ENCODE measurements at places on chromosomes 11 and 22.

DNA sequence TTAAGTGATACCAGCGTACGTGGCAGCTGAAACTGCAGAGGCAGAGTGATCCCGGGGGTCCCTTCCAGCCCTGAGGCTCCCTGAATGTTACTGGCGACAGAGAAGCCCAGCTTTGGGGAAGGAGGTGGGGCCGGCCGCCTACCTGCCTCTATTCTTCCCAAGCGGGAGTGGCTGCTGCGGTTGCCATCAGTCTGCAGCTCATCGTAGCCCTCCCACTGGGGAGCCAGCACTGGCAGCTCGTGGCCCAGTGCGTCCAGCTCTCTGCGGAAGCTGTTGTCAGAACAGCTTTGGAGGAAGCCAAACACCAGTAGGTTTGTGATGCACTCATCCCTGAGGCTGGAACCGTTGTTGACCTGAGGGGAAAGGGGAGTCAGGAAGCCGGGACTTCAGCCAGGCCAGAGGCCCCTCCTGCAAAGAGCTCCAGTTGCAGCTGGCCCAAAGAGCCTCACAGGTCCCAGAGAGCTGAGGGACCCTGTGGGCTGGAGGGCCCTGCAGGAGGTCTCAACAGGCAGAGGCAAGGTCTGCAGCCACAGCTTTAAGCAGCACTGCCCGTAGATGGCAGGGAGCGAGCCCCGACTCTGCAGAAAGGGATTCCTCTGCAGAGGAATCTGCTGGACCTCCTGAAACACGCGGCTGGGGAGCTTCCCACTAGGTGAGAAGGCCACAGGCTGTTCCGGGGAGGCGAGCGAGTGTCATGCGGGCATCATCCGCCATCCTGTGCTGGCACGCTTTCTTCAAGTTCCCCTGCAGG is 30.4 kb downstream of the BID start:
- no peak for DNase-seq

GRCh38 chr11:94840209-94840608 is 72.1 kb downstream of the AMOTL1 start:
- no peak for DNase-seq

DNA sequence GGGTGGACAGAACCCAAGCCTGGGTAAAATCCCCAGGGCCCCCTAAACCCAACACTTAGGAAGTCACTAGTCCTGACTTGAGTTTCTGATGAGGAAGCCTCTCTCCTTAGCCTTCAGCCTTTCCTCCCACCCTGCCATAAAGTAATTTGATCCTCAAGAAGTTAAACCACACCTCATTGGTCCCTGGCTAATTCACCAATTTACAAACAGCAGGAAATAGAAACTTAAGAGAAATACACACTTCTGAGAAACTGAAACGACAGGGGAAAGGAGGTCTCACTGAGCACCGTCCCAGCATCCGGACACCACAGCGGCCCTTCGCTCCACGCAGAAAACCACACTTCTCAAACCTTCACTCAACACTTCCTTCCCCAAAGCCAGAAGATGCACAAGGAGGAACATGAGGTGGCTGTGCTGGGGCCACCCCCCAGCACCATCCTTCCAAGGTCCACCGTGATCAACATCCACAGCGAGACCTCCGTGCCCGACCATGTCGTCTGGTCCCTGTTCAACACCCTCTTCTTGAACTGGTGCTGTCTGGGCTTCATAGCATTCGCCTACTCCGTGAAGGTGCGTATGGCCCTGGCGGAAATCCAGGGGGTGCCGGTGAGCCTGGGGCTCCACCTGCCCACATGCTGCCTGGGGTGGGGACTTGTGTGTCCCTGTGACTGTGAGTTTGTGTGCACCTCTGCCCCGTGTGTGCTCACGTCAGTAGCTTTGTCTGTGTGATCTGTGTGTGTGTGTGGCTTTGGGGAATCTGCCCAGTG is at the start of gene IFITM1:
IFITM1 (plus strand) TSS at position 254 of the 767 bp plus-strand sequence; CDS start at position 385, 131 bp downstream.
- no peak for DNase-seq

DNA sequence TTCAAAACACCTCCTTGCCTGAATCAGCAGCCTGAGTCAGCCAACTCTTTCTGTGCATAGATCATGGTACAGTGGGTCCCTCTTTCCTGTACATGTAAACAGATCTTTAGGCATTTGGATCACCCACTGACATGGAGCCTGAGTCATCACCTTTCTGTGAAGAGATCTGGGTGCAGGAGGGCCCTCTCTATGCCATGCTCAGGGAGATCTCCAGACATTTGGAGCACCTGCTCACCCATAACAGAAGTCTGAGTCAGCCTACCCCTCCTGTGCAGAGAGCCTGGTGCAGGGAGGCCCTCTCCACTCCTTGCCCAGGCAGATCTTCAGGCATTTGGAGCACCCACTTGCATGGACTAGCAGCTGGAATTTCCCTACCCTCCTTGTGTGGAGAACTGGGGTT is 56.2 kb upstream of the GLYAT start:
- no peak for DNase-seq

DNA sequence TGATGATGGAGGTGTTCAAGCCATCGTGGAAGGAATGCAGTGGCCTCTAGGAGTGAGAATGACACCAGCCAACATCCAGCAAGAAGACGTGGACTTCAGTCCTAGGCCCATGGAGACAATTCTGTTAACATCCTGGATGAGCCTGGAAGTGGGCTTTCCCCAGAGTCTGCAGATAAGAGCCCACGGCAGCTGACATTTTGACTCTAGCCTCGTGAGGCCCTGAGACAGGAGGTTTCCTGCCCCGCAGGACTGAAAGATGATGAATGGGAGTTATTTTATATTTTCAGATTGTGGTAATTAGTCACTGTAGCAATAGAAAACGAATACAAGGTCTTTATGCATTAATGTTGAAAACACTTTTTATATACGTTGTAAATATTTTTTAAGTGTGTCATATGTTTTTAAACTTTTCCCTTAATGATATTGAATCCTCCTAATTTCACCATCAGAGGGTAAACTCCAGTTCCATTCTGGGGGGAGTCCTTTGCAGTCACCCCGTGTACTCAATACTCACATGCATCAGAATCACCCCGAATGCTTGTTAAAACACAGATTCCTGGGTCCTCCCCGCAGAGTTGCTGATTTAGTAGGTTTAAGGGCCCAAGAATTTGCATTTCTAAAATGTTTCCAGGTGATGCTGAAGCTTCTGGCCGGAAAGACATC is 570 bp upstream of the TPCN2 start:
- DNase-seq: no peak

DNA sequence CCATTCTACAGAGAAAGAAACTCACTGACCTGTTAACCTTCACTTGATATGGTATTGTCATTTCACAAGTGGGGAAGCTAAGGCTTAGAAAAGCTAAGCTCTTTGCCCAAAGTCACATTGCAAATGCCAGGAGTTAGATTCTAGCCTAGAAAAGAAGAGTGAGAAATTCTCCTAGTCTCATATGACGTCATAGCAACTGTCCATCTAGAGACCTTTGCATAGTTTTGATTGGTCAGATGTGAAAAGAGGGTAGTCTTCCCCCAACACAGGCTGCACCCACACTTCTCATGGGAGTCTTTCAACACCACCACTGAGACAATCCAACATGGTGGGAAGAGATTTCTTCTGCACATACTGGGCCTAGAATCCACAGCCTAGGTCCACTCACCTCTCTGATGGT is 197.9 kb downstream of the NTM start:
- DNase-seq: no peak

- peak; percentile 91 for DNase-seq
Observed at GRCh38 chr11:59560702-59561473, 49.5 kb downstream of the OR4D9 start.

- no peak for DNase-seq
Observed at GRCh38 chr11:81647374-81647773, 1086.3 kb downstream of the FAM181B start.

- DNase-seq: peak; percentile 57
Observed at GRCh38 chr11:125591649-125592304, 875 bp upstream of the STT3A start.

GRCh38 chr11:45050111-45050510 is 96.3 kb upstream of the PRDM11 start:
- DNase-seq: no peak

DNA sequence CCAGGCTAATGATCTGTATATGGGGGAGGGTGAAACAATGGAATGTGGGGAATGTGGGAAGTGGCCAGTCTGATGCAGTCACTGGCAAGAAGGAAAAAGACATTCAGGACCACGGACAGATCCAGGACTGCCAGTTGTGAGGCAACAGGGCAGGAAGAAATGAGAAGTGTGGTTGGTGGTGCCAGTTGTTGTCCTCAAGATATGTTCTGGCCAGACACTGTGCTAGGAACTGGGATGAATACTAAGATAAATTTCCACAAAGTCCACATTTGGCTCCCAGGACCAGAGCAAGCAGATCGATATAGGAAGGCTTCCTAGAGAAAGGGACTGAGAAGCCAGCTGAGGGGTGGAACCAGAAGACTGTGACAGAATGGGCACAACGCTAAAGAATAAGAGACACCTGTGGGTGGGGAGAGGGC is 6.8 kb upstream of the TPBGL start:
- no peak for DNase-seq

- no peak for DNase-seq
Observed at GRCh38 chr11:44112091-44112821, 16.8 kb downstream of the EXT2 start.

GRCh38 chr22:43820651-43821305 is 8.7 kb upstream of the EFCAB6 start:
- DNase-seq: peak; percentile 41

GRCh38 chr11:86969258-86969657 is 14.1 kb upstream of the FZD4 start:
- no peak for DNase-seq

DNA sequence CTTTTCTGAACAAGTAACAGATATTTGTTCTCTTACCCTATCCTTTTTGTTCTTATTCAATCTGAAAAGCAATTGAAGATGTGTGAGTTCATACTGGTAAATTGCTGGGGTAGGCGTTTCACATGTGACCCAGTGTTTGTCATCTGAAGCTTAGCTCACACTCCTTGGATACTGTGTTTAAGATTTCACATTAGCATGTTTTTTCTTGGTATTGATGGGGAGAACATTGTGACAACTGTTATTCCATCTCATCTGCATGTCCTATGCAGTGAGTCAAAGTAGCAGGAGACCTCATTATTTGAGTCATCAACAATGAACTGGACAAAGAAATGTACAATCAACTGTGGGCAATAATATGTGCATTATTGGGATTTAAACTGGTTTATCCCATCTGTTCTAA is 691.6 kb upstream of the ANO5 start:
- no peak for DNase-seq

GRCh38 chr11:116360221-116360941 is 412.4 kb downstream of the BUD13 start:
- no peak for DNase-seq

GRCh38 chr11:119743006-119743405 is 14.0 kb upstream of the NECTIN1 start:
- DNase-seq: no peak

DNA sequence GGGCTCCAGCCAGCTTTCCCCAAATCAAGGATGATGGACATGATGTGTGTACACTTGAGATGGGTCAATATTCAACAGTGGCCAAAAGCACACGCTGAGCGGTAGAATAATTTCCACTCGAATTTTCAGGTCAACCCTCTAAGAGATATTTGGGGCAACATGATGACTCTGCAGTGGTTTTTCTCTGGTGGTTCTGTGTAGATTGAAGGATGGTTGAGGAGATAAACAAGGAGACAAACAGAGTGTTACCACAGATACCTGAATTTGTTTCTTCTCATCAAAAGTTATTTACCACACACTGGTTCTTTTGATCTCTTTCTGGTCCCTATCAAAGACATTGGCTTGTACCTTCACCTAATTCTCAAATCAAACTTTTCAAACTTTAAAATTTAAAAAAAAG is 242.0 kb downstream of the ETS1 start:
- no peak for DNase-seq

GRCh38 chr11:111422494-111423249 is 43.6 kb upstream of the POU2AF1 start:
- DNase-seq: peak; percentile 79

DNA sequence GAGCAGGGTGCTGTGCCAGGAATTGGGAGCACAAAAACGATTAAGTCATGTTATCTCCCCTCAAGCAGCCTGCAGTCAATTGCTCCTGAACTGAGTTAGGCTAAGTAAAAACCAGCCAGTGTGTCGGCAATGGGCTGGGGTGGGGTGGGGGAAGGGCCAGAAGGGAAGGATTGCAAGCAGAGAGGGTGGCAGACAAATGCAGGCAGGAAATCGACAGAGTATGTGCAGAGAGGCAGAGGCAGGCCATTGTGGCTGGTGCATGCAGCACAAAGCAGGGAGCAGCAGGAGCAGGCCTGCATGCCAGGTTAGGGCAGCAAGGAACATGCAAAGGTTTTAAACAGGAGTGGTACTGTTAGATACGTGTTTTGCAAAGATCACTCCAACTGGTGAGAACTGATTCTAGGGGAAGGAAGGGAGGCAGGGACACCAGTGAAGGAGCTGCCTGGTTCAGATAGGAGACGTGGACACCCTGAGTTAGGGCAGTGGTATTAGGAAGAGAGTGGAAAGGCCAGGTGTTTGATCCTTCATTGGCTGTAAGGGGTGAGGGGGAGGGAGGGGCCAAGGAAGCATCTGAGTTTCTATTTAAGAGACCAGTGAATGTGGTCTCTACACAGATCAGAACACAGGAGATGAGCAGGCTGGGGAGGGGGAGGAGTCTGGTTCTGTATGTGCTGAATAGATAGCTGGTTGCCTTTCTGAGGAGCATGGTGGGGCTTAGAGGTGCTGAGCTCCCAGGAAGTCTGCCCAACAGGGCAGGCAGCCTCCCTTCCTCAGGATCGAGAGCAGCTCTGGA is 70.8 kb upstream of the PHOX2A start:
- DNase-seq: no peak

DNA sequence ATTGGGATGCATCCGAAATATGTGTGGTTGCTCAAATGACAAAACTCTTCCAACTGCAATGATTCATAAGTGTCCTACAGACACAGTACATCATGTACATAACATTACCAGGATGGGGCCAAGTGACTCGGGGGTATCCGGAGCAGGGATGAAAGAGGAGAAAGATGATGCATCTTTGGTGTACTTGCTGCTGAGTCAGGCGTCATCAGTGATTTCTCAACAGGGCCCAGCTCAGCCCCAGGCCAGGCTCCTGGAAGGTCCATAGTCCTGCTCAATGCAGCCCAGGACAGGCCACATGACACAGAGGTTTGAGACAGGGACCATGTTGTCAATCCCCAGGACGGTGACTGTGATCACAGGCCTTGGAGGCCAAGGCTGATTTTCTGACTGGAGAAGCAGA is 59.3 kb downstream of the GGTLC2 start:
- DNase-seq: no peak

- peak; percentile 87 for DNase-seq
Observed at GRCh38 chr11:554428-555226, 5.9 kb downstream of the LMNTD2 start.

All from NCI-H146 (cell line).